ENCODE measurements at places on chromosomes 16 and 17. TPM values are rescaled to one million over a fixed set of nuclear protein-coding genes. Genes with fewer than 3 reads are reported as not detected.

The CHST5 gene
- total RNA-seq, result 0.19 TPM

The C1QTNF1 gene
- total RNA-seq, result 0.21 TPM

The CSH2 gene
- total RNA-seq, result not detected

The SLFN14 gene
- not detected for total RNA-seq

The ARL5C gene
- not detected for total RNA-seq

The THUMPD1 gene
- total RNA-seq, result 36.2 TPM

The KRT27 gene
- total RNA-seq, result not detected

The GNG13 gene
- total RNA-seq, result not detected

The RAB37 gene
- total RNA-seq, result 2.3 TPM

The AXIN2 gene
- total RNA-seq, result 7.2 TPM

The ANKFN1 gene
- not detected for total RNA-seq

The SLC16A11 gene
- 2.7 TPM for total RNA-seq

The TMEM238L gene
- total RNA-seq, result not detected

The ERN1 gene
- total RNA-seq, result 16.8 TPM

The CIBAR2 gene
- not detected for total RNA-seq

The PMFBP1 gene
- 1.8 TPM for total RNA-seq

The MPO gene
- 0.08 TPM for total RNA-seq

The TNFRSF13B gene
- 161 TPM for total RNA-seq

The RUNDC1 gene
- 9.5 TPM for total RNA-seq

The SLC16A6 gene
- total RNA-seq, result 8.1 TPM
